ENCODE measurements at places on chromosomes 12 and 14.

DNA sequence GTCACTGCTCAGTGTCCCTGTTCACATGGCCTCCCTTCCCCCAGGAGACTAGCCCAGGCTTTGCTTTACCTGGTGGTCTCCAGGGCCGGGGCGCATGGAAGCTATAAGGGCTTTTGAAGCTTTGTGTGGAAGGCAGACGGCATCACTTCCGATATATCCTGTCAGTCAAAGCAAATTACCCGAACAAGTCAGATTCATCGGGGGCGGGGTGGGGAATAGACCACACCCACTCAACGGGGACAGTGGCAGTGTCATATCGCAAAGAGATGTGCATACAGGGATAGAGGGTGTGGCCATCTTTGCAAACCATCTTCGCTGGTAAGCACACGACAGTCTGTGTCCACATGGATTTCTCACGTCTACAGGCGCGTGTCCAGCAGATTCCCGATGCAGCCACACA lies 127.3 kb downstream of the GLT1D1 start:
- no peak for DNase-seq

DNA sequence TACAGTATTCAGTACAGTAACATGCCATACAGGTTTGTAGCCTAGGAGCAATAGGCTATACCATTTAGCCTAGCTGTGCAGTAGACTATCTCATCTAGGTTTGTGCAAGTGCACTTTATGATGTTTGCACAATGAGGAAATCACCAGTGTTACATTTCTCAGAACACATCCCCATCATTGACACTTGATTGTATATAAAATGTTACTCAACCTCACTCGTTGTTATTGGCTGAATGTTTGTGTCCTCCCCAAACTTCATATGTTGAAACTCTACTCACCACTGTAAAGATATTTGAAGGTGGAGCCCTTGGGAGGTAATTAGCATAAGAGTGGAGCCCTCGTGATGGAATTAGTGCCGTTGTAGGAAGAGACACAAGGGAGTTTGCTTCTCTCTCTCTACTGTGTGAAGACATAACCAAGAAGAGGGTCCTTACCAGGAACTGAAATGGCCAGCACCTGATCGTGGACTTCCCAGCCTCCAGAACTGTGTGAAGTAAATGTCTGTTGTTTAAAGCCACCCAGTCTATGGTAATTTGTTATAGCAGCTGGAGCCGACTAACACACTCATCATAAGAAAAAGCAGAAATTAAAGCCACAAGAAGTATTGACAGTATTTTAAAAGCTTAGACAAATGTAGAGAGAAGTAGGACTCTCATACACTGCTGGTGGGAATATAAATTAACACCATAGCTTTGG lies 3.2 kb upstream of the MED13L start:
- DNase-seq, result no peak

DNA sequence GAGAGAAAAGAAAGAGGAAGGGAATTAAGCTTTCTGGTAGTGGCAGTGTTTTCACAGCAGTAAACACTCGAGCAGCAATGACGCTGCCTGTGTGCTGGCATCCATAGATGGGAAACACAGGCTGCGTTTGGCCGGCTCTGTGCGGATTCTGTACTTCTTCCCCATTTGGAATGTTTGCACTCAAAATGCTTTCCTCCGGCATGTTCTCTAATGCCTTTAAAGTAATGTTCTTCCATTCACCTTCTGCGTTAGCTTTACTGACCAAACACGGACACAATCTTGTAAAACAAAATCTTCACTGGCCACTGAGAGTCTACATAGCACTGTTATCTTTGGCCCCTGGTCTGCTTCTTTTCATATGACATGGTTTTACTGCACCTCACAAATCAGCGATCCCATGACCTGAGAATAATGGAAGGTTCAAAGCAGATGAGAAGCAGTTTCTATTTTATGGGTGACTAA lies 31.4 kb downstream of the DCP1B start:
- DNase-seq, result no peak

DNA sequence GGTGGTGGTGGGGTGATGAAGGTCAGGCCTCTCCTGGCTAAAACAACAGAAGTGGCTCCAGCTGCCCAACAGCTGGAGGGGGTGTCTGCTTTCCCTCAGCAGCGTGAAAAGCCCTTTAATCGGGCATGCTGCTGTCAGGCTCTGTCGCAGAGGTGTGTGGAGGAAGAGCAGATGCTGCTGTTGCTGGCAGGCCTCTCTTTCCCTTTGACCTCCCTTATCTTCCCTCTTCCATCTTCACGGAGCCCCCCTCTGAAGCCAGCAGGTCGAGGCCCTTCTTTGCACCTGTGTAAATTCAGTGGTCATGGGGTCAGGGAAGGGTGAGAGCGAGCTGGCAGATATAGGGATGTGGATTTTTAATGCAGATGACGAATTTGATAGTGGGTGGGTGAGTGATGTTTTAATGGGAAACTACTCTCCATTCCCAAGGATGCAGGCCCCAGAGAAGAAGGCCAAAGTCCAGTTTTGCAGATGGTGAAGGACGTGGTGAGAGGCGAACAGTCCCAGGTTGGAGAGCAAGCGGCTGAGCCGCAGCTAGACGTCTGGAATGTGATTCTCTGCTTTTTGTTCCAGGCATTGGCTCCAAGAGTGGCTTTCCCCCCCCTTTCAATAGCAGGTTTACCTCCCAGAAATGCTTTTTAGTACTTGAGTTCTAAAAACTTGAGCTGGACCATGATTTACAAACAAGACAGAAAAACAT lies 64.0 kb downstream of the SMOC1 start:
- no peak for DNase-seq

- DNase-seq, result no peak
Observed at GRCh38 chr12:62363506-62363905, 103.1 kb upstream of the MON2 start.

- DNase-seq, result no peak
Observed at GRCh38 chr12:4160314-4161040, 113.1 kb upstream of the CCND2 start.

GRCh38 chr14:87863047-87863446 lies 129.9 kb downstream of the GALC start:
- no peak for DNase-seq

GRCh38 chr12:94225506-94225905 lies 77.1 kb downstream of the PLXNC1 start:
- DNase-seq, result no peak

- no peak for DNase-seq
Observed at GRCh38 chr12:5864301-5864700, 80.8 kb downstream of the ANO2 start.

DNA sequence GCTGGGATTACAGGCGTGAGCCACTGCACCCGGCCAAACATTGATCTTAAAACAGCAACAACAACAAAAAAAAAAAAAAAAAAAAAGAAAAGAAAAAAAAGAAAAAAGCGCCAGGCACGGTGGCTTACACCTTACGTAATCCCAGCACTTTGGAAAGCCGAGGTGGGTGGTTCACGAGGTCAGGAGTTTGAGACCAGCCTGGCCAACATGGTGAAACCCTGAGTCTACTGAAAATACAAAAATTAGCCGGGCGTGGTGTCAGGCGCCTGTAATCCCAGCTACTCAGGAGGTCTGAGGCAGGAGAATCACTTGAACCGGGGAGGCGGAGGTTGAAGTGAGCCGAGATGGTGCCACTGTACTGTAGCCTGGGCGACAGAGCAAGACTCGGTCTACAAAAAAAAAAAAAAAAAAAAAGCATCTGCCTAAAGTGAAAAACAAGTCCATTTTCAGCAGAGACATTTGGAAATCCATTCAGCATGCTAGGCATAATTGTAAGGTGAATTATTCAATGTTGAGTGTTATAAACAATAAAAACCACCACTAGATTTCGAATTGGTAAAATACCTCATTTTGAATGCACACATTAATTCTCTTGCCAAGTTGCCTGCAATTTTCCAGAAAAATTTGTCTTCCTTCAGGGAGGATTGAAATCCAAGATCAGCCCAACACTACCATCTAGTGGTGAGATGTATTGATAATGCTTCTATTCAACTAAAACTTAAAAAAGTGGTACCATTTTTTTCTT lies 8.0 kb upstream of the CERS5 start:
- no peak for DNase-seq

- no peak for DNase-seq
Observed at GRCh38 chr12:69428351-69429073, 41.7 kb upstream of the FRS2 start.

GRCh38 chr12:109916045-109916444 lies 16.0 kb downstream of the TCHP start:
- DNase-seq, result no peak

GRCh38 chr12:57614178-57614947 lies 3.1 kb downstream of the ARHGEF25 start:
- no peak for DNase-seq

Data from stimulated activated CD4-positive, alpha-beta T cell treated with anti-CD3 and anti-CD28 coated beads, Interleukin-15, amount 100 ng/mL, for 1 hour (primary cell).